ENCODE measurements at places on chromosomes 2 and 18.

GRCh38 chr18:79680100-79680879, 687 bp downstream of the CTDP1 start:
- DNase-seq: peak; percentile 39

GRCh38 chr2:55743583-55743982, 49.9 kb upstream of the PNPT1 start:
- no peak for DNase-seq

DNA sequence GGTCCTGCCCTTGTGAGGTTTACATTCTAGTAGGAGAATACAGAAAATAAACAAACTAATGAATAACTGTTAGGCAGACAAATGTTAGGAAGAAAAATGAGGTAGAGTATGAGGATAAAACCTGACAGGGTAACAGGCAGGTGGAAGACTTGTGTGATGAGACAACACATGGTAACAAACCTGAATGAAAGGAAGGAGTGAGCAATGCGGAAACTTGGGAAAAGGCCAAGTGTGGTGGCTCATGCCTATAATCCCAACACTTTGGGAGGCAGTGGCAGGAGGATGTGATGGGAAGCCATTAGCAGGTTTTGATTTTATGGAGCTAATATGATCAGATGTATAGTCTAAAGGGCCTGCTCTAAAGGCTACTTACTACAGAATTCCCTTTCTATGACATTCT, 74.2 kb downstream of the INO80D start:
- DNase-seq: no peak

GRCh38 chr2:36329746-36330472, 25.7 kb upstream of the CRIM1 start:
- no peak for DNase-seq

GRCh38 chr2:227234429-227234828, 70.0 kb downstream of the COL4A3 start:
- DNase-seq: no peak

DNA sequence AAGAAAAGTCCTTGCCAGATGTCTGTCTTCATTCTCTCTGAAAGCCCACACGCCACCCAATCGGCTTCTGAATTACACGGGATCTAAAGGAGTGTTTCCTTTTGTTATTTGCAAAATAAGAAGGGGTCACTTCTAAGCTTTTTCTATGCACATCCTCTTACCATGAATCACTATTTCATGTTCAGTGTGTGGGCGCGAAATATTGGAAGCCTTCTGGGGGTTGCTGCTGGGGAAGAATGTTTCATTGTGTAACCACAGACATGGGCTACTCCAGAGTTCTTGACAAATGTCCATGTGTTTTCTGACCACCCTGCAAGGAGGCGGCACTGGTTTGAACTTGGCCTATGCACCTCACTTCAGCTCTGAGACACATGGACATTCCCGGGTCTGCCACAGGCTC, 133.6 kb upstream of the APCDD1 start:
- DNase-seq: no peak

DNA sequence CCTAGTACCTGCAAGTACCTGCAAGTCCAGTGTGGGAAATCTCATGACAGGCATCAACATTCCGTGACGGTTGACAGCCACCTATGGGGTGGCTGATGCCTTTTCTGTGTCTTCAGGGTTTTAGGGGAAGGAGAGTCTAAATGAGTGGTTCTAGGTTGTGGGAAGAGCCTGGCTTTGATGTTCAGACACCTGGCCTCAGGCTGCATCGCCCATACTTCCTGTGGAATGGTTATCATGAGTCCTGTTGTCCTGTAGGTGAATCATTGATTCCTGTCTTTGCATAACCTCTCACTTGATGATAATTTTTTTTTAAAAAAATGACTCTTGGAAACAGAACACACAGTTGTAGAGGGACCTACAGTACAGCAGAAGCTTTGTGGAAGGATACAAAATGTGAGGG, 108.9 kb downstream of the NEDD4L start:
- no peak for DNase-seq

GRCh38 chr2:121309801-121310200, 24.8 kb upstream of the TFCP2L1 start:
- peak; percentile 66 for DNase-seq

DNA sequence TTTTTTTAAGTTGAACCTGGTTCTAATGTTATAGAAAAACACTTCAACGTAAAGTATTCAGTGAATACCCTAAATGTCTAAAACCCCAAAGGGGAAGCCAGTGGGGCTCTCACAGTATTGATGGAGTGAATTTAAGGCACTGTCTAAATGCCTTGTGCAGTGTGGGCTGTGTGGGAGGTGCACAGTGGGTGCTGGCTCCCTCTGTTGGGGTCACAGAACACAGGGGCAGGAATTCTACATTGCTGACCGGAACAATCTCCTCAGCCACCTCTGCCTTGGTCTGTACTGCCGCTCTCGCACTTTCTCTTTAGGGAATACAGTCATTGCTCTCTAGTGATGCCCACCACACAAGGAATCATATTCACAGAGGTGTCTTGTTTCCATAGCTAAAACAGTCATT, 45.4 kb downstream of the SPRED2 start:
- no peak for DNase-seq

GRCh38 chr2:71749671-71750101, 296.3 kb downstream of the DYSF start:
- no peak for DNase-seq

DNA sequence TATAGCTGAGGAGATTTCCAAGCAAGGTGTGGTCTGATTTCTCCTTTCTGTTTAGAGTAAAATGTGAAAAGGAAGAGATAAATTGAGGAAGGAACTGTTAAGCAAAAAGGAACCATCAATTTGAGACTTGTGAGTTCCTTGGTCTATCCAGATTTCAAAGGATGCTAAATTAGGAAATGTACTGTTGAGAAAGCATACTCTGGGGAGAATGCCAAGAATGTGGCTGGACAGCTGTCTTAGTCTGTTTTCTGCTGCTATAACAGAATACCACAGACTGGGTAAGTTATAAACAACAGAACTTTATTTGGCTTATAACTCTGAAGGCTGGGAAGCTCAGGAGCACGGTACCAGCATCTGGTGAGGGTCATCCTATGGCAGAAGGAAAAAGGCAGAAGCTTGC, 1097.2 kb downstream of the TDRD15 start:
- no peak for DNase-seq

GRCh38 chr2:19360966-19361321, 2.5 kb upstream of the OSR1 start:
- DNase-seq: no peak

DNA sequence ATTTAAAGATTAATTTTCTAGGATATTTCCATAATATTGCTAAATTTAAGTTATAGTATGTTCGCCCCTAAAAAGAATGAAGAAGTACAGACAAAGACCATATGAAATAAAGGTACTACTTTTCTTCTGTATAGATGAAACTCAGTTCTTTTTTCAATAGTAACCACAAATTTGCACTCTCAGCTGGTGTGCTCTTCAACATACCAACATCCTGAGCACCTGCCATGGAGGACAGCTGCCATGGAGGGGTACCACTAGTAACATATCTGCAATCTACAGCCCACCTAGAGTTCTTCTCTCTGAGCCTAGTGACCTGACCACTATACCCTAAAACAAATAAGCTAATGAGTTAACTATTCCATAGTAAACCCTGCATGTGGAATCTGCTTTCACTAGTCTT, 36.8 kb upstream of the ERCC3 start:
- DNase-seq: no peak

DNA sequence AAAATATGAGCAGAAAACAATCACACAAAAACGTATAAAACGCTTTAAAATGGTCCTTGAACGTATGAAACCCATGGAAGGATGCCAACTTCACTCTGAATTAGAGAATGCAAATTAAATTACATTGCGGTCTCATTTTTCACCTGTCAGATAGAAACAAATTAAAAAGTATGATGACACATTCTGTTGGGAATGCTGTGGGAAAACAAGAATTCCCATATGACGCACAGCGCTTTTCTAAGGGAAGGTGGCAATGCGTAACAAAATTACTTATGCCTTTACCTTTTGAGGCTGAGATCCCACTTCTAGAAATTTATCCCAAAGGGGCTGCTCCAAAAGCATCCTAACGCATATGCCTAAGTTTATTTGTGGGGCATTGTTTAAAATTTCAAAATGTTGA, 3.8 kb upstream of the RPS7 start:
- DNase-seq: no peak

- no peak for DNase-seq
Measured at GRCh38 chr2:10980071-10980470, 68.3 kb downstream of the KCNF1 start.
